ENCODE measurements at places on chromosomes 11 and 22.

DNA sequence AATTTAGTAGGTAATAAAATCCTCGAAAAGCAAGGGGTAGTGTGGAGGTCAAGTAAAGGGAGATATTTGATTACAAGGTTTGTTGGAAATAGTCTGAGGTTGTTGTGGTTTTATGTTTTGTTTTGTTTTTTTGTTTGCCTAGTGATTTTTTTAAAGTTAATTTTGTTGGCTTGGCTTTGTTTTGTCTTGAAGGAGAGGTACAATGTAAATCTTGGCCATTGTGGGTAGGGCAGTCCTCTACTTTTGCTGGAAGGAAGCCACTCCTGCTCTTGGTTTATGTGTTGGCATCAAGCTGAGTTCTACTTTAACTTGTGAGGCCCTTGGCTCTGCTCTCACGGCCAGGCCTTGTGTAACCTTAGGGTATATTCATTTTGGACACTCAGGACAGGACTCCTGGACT lies 3.2 kb downstream of the AMOTL1 start:
- DNase-seq = no peak

GRCh38 chr11:64265176-64266160 lies 14.1 kb downstream of the PLCB3 start:
- no peak for DNase-seq

DNA sequence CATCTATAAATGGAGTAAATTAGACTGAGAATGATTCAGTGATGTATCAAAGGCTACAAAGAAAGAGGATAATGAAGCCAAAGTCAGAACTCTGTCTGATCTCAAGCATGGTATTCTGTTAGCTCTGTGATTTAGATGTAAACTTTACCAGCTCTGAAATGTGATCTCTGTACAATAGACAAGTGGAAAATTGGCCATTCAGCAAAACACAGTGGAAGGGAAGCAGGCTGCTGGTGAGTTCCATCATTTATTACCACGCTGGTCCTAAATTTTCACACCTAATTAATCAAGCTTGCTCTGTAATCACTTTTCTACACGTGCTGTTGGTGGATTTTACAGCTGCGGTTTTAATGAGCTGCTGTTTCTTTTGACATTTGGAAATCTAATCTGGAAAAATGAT lies 145.1 kb upstream of the OPCML start:
- no peak for DNase-seq

- DNase-seq = no peak
These were observed 559.9 kb downstream of the MN1 start for GRCh38 chr22:27241430-27242321.

- no peak for DNase-seq
These were observed 27.2 kb upstream of the A4GALT start for GRCh38 chr22:42747701-42748513.

DNA sequence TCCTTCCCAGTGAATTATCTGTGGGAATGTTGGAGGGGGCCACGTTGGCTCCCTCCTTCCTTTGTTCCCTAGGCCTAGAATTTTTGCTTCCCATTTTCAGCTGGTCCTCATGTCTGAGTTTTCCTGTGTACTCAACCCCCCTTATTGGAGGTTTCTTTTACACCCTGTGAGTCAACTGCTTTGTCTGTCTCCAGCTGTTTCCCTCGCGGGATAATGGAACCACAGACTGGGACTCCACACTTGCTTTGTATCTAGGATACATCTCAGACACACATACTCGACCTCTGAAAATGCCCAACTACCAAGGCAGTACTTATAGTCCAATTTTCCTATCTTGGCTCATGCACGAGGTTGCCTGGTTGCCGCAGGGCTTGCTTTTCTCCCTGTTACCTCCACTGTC lies 352.7 kb upstream of the MPPED2 start:
- no peak for DNase-seq

GRCh38 chr22:19011075-19011474 lies 75.0 kb upstream of the PRODH start:
- no peak for DNase-seq

DNA sequence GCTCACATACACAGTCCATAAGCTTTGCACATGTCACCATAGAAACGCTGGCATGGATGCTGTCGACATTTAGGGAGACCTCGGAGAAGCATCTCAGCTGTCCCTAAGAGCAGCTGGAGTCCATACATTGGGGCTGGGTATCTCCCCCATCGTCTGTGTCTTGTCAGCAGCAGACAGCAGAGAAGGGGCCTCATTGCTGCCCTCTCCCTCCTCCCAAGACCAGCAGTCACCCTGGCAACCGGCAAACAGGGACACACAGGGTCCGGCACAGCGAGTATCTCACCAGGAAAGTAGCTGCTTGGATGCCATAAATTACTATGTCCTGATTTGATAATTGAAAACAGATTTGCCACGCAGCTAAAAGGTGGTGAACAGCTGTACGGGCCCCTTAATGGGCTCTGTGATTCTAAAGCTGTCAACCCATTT lies 84.4 kb downstream of the CD44 start:
- DNase-seq = no peak

All from activated CD4-positive, alpha-beta T cell treated with anti-CD3 and anti-CD28 coated beads, Interleukin-2, amount 50 U/mL, for 1 hour (primary cell).